ENCODE measurements at places on chromosomes 3 and 15. TPM values are rescaled to one million over a fixed set of nuclear protein-coding genes. Genes with fewer than 3 reads are reported as not detected.

DNA sequence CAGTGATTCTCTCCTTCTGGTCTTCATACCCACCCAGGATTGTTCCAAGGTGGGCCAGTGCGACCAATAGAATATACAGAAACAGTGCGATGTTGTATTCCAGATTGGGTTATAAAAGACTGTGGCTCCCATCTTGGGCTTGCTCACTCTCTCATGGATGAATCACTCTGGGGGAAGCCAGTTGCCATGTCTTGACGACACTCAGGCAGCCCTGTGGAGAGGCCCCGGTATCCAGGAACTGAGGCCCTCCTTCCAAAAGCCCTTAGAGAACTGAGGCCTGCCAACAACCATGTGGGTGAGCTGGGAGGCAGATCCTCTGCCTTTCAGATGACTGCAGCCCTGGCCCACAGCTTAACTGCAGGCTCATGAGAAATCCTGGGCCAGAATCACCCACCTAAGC, 57.2 kb downstream of the SH3GL3 start:
- no peaks in the 10 kb centered on the region for H3K36me3 ChIP-seq
- H3K4me3 ChIP-seq, result no peak overlapping the region
- no peaks in the 10 kb centered on the region for H3K27me3 ChIP-seq

Gene TIPIN
- total RNA-seq, result 27.2 TPM

Gene PIERCE2
- not detected for total RNA-seq

Gene RPL14
- total RNA-seq, result 1,898 TPM
